ENCODE measurements at places on chromosomes 6 and 20.

DNA sequence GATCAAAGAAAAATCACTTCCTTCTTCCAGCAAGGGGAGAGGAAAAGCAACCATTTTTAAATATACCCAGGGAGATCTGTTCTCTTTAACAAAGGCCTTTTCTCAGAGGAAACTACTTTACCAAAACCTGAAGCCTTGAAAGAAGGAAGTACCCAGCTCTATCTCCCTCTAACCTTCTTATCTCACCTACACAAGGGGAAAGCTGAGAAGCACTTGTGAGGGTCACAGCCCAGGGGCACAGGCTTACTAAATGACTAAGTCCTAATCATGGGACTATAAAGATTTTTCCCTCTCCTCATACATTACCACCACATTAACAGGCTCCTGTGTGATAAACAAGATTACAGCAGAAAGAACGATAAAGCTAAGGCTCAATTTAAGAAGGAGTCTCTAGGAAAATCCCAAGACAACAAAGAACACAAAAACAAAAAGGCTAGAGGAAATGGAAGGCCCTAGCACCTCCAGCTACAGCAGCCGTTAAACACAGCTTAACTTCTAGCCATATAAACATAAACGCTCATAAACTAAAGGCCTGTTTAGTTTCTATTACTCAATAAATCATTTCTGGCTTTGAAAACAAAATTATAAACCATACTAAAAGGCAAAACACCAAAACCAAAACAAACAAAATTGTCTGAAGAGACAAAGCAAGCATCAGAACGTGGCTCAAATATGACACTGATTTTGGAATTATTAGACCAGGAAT, 284.9 kb upstream of the ECI2 start:
- no peak overlapping the region for H3K27ac ChIP-seq
- H3K4me3 ChIP-seq, result no peak overlapping the region
- peaks cover under 1% of the 10 kb centered on the region for H3K36me3 ChIP-seq
- H3K4me1 ChIP-seq, result no peaks in the 10 kb centered on the region
- H3K27me3 ChIP-seq, result no peaks in the 10 kb centered on the region
- DNase-seq, result no peak

DNA sequence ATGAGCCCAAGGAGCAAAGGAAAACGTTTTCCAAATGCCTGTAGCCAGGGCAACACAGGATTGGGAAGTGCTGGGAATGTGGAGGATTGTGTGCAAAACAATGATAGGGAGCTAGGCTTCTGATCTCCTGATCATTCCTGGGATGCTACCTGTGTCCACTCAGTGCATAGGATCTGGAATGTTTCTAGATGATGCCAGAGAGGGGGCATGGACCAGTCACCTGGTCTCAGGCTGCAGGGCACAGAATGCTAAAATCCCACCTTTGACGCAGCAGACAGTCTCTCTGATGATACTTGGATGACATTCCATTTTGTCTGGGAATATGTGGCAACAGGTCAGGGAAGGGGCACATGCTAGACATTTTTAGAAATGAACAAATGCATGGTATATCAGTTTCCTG, 128.9 kb downstream of the CLIC5 start:
- DNase-seq, result no peak
- H3K36me3 ChIP-seq, result no peaks in the 10 kb centered on the region
- H3K4me1 ChIP-seq, result peaks cover 10% of the 10 kb centered on the region
- H3K27me3 ChIP-seq, result peaks cover 3% of the 10 kb centered on the region
- H3K27ac ChIP-seq, result no peak overlapping the region
- H3K4me3 ChIP-seq, result no peak overlapping the region

DNA sequence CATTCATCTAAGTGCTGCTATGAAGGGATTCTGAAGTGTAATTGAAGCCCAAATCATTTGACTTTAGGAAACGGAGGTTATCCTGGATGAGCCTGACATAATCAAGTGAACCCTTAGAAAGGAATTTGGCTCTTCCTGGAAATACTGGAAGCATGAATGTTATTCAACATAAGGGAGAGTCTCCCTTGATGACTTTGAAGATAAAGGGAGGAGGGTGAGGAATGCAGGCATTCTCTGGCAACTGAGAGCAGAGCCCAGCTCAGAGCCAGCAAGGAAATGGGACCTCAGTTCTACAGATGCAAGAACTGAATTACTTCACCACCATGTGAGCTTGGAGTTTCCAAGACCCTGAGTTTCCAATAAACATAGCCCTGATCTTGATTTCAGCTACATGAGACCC, 168.2 kb downstream of the DLL1 start:
- H3K27me3 ChIP-seq, result peaks cover 3% of the 10 kb centered on the region
- no peak overlapping the region for H3K27ac ChIP-seq
- H3K4me1 ChIP-seq, result no peaks in the 10 kb centered on the region
- H3K36me3 ChIP-seq, result peaks cover 12% of the 10 kb centered on the region

GRCh38 chr6:6711832-6712448, 123.4 kb downstream of the LY86 start:
- H3K4me1 ChIP-seq, result peaks cover 28% of the 10 kb centered on the region
- H3K27me3 ChIP-seq, result peaks cover 9% of the 10 kb centered on the region
- DNase-seq, result peak; percentile 56
- peak overlapping the region; percentile 77 for H3K27ac ChIP-seq

DNA sequence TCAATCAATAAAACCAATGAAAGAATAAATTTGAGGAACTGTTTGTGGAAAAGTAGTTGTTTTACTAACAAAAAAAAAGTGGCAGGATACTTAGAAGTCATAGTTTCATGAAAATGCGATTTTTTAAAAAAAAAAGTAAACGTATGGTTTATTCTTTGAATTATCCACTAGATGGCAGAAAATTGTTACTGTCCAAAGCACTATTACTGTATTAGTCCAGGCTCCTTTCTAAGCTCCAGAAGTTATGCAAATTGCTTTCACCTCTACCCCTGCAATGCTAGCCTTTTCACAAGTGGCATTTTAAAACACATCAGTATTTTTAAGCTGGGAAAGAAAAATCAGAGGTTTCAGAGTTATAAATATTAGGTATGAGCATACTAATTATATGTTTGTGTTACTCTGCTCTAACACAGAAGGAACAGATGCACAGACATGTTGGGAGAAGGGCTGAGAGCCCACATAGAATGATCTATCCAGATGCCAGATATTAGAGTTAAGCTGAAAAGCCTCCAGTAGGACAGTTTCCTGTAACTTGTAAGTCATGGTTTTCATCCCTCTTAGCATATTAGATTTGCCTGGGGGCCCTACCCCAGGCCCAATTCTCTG, 63.9 kb downstream of the FHL5 start:
- no peaks in the 10 kb centered on the region for H3K36me3 ChIP-seq
- no peak overlapping the region for H3K27ac ChIP-seq
- H3K4me1 ChIP-seq, result peaks cover 26% of the 10 kb centered on the region
- H3K4me3 ChIP-seq, result no peak overlapping the region
- no peak for DNase-seq

GRCh38 chr6:15326067-15326614, 80.3 kb downstream of the JARID2 start:
- H3K4me1 ChIP-seq, result peaks cover 63% of the 10 kb centered on the region
- no peak overlapping the region for H3K27ac ChIP-seq
- no peak overlapping the region for H3K4me3 ChIP-seq
- no peaks in the 10 kb centered on the region for H3K36me3 ChIP-seq
- DNase-seq, result no peak
- peaks cover 2% of the 10 kb centered on the region for H3K27me3 ChIP-seq

GRCh38 chr6:16399158-16399557, 160.8 kb downstream of the GMPR start:
- H3K4me3 ChIP-seq, result no peak overlapping the region
- H3K4me1 ChIP-seq, result peaks cover 9% of the 10 kb centered on the region
- DNase-seq, result no peak

DNA sequence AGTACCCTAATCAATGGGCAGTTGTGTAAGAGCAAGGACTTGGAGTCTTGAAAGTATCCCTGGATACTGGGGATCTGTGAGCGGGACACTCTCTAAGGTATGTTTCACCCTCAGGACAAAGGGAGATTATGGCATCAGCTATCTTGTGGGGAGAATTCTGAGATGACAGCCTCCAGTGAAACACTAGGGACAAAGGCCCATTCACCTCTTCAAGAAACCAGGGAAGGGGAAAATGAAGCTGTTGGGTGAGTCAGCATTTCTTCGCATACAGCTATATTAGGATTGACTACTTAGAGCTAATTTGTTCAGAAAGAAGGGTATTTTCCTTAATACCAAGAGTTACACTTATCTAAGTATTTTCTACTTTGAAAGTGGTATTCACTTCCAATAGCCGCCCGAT, 35.9 kb downstream of the OPN5 start:
- no peaks in the 10 kb centered on the region for H3K27me3 ChIP-seq
- no peak overlapping the region for H3K27ac ChIP-seq
- no peak for DNase-seq
- H3K4me1 ChIP-seq, result no peaks in the 10 kb centered on the region

GRCh38 chr20:14700639-14700960, 363.2 kb upstream of the FLRT3 start:
- no peak for DNase-seq
- H3K27ac ChIP-seq, result no peak overlapping the region
- H3K4me1 ChIP-seq, result peaks cover 9% of the 10 kb centered on the region

GRCh38 chr6:130000526-130001421, 17.6 kb upstream of the L3MBTL3 start:
- no peaks in the 10 kb centered on the region for H3K27me3 ChIP-seq
- no peak overlapping the region for H3K4me3 ChIP-seq
- H3K36me3 ChIP-seq, result no peaks in the 10 kb centered on the region
- H3K27ac ChIP-seq, result no peak overlapping the region
- DNase-seq, result no peak

- H3K36me3 ChIP-seq, result no peaks in the 10 kb centered on the region
- H3K4me3 ChIP-seq, result peak overlapping the region; percentile 55
- H3K27me3 ChIP-seq, result peaks cover 25% of the 10 kb centered on the region
- H3K4me1 ChIP-seq, result peaks cover 5% of the 10 kb centered on the region
- DNase-seq, result no peak
- no peak overlapping the region for H3K27ac ChIP-seq
Measured at GRCh38 chr6:166169549-166170421, 2.1 kb upstream of the TBXT start.

DNA sequence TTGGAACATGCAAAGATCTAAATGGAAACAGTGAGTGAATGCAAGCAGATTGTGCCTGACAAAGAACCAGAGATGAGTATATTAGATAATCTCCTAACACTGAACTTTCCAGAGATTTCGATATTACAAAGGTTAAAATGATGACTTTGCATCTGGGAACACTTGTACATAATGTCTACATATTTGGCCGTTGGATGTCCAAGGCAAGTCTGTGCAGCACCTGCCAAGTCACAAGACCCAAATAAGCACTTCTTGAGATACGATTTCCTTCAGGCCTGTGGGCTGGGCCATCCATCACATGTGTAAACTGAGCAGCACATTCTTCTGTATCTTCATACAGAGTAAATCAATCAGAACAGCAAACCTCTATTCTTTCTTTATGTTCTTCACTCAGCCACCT, 32.5 kb upstream of the SMLR1 start:
- H3K27me3 ChIP-seq, result no peaks in the 10 kb centered on the region
- no peak overlapping the region for H3K27ac ChIP-seq
- H3K4me1 ChIP-seq, result no peaks in the 10 kb centered on the region
- H3K4me3 ChIP-seq, result no peak overlapping the region
- H3K36me3 ChIP-seq, result no peaks in the 10 kb centered on the region

DNA sequence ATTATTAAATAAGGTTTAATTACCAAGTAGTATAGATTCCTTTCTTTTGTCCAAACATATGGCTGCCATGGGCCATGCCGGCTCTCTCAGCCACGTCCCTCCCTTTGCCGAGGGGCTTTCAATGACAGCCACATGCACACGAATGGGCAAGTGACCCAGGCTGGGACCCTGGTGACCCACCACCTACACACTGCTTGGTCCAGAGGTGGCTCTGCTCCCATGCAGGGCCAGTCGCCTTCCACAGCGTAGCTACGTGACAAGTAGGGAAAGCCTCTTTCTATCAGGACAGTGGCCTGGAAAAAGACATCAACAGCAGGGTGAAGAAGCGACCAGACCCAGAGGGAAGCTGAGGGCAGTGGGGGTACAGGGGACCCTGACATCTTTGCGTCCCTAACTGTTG, 152.8 kb upstream of the CST7 start:
- DNase-seq, result no peak
- no peak overlapping the region for H3K27ac ChIP-seq
- H3K36me3 ChIP-seq, result peaks cover 5% of the 10 kb centered on the region
- no peak overlapping the region for H3K4me3 ChIP-seq
- H3K4me1 ChIP-seq, result no peaks in the 10 kb centered on the region

DNA sequence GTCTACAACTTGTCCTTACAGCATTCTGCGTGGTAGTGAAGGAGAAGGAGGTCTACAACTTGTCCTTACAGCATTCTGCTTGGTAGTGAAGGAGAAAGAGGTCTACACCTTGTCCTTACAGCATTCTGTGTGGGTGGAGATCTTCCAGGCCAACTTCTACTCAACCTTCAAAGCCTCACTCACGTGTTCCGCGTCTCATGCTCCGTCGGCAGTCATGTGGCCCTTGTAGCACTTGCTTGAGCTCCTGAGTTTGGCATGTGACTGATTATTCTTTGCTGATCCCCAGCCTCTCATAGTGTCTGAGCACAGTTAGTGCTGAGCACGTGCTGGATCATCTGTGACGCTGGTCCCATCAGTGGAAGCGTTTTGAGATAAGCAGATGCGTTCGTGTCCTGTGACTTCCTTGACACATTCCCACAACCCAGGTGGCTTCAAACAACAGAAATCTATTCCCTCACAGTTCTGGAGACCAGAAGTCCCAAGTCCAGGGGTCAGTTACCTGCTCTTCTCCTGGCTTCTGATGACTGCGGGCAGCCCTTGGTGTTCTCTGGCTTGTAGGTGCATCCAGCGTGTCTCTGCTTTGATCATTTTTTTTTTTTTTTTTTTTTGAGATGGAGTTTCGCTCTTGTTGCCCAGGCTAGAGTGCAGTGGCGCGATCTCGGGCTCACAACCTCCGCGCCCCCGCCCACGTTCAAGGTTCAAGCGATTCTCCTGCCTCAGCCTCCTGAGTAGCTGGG, 2.6 kb downstream of the SS18L1 start:
- peaks cover 26% of the 10 kb centered on the region for H3K4me1 ChIP-seq
- H3K4me3 ChIP-seq, result no peak overlapping the region
- H3K27ac ChIP-seq, result no peak overlapping the region
- H3K36me3 ChIP-seq, result no peaks in the 10 kb centered on the region

- peaks cover 5% of the 10 kb centered on the region for H3K27me3 ChIP-seq
- no peak overlapping the region for H3K27ac ChIP-seq
- peaks cover 14% of the 10 kb centered on the region for H3K4me1 ChIP-seq
- H3K4me3 ChIP-seq, result no peak overlapping the region
- no peaks in the 10 kb centered on the region for H3K36me3 ChIP-seq
Measured at GRCh38 chr20:20638878-20639277, 73.6 kb downstream of the RALGAPA2 start.

DNA sequence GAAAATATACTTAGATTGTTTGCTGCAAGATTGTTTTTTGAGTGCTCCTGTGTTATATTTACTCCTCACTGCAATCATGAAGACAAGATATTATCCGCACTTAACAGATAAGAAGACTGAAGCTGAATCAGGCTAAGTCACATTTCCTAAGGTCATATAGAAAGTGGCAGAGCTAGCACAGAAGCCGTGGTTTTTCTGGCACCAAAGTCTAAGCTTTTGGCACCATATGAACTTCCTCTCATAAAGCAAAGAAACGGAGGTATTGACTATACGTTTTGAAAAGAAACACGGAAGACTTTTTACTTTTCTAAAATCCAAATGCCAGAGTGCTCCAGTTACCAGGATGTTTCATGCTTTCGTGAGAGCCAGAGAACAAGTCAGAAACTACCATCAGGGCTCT, 9.3 kb upstream of the DTD1 start:
- no peak for DNase-seq
- no peak overlapping the region for H3K4me3 ChIP-seq
- H3K27me3 ChIP-seq, result no peaks in the 10 kb centered on the region
- H3K4me1 ChIP-seq, result peaks cover 2% of the 10 kb centered on the region
- H3K36me3 ChIP-seq, result no peaks in the 10 kb centered on the region

- no peaks in the 10 kb centered on the region for H3K4me1 ChIP-seq
- H3K27me3 ChIP-seq, result no peaks in the 10 kb centered on the region
- no peaks in the 10 kb centered on the region for H3K36me3 ChIP-seq
- DNase-seq, result no peak
Measured at GRCh38 chr6:88985901-88986300, 22.5 kb upstream of the RNGTT start.

Data from glutamatergic neuron (in vitro differentiated cells).